ENCODE measurements at places on chromosomes 7 and 10. TPM values are rescaled to one million over a fixed set of nuclear protein-coding genes. Genes with fewer than 3 reads are reported as not detected.

HABP2 gene
- total RNA-seq: 296 TPM

SEMA3D gene
- 1.4 TPM for total RNA-seq

CCL24 gene
- total RNA-seq: 0.92 TPM

GIMAP4 gene
- 39.9 TPM for total RNA-seq

NPVF gene
- not detected for total RNA-seq

Data from mucosa of gallbladder (tissue), 1 donor.